ENCODE measurements at places on chromosomes 12 and 14.

DNA sequence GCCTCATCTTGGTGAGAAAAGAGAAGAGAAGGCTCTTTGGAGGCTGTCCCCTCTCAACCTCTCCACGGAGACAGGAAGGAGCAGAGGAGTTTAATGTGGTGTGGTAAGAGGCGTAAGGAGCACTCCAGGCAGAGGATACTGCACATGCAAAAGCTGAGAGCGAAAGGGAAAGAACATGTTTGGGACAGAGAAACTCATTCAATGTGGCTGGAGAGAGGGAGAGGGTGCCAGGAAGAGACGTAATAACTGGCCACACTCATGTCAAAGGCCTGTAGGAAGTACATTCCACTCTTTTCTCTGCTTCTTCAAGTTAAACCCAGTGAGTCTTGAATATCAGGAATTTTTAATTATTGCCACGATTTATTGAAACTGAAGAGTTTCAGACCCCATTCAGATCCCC lies 12.0 kb downstream of the VDR start:
- no peak for DNase-seq

DNA sequence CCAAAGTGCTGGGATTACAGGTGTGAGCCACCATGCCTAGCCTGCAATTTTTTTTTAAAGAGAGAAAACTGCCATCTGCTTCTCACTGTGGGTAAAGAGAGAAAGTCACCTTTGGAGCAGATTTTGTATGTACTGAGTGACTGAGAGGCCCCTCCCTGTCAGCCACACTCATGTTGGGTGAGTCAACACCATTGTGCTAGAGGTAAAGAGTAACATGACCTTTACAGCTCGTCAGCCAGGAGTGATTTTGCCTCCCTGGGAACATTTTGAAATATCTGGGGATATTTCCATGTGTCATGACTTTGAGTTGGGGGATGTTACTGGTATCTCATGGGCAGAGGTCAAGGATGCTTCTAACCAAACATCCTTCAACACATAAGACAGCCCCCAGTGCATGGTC lies 115.2 kb downstream of the KSR2 start:
- DNase-seq, result no peak

GRCh38 chr12:131112700-131113290 lies 159.1 kb downstream of the ADGRD1 start:
- no peak for DNase-seq

DNA sequence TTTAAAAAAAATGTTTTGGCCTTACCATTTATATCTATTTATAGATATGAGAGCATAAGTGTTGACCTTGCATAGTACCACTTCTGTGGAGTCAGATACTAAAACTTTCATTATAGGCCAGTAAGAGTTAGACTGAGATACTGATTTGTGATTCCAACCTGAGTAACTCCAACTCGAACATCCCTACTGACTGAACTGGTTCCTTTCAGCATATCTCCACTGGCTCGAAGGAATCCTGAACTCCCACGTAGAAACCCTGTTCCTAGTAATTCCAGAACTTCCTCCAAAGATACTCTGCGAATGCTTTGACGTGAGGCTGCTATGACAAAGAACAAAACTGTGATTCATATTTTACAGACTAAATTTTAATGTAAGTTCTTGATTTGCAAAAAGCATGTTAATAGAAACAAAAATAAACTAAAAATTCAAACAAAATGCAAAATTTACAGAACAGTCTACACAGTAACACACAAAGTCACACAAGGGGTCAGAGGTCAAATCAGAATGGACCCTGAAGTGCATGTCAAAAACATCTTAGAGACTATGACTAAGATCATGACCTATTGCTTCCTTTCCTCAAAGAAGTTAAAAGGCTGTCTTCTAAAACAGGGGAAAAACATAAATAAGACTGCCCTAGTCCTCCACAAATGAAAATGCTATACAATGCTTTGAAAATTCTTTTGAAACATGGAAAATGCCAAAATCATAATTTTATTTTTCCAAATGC lies 31.5 kb downstream of the HEATR5A start:
- DNase-seq, result no peak

DNA sequence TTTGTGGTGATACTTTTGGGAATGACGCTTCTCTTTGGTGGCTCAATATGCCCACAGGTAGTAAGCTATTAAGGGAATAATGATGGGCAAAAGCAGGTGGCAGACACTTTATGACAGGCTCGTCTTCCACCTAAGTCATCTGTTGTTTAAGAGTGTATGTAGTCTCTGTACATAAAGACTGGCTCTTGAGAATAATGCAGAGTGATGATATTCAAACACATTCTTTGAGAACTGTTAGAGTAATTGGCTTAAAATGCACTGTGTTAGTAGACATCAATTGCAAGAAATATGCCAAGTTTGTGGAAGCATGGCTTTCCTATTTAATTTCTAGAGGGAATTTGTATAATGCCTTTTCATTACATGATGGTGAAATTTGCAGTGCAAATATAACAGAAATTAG lies 694.8 kb upstream of the MIS18BP1 start:
- no peak for DNase-seq

GRCh38 chr12:109597795-109598427 lies 24.3 kb downstream of the MVK start:
- DNase-seq, result peak; percentile 51

DNA sequence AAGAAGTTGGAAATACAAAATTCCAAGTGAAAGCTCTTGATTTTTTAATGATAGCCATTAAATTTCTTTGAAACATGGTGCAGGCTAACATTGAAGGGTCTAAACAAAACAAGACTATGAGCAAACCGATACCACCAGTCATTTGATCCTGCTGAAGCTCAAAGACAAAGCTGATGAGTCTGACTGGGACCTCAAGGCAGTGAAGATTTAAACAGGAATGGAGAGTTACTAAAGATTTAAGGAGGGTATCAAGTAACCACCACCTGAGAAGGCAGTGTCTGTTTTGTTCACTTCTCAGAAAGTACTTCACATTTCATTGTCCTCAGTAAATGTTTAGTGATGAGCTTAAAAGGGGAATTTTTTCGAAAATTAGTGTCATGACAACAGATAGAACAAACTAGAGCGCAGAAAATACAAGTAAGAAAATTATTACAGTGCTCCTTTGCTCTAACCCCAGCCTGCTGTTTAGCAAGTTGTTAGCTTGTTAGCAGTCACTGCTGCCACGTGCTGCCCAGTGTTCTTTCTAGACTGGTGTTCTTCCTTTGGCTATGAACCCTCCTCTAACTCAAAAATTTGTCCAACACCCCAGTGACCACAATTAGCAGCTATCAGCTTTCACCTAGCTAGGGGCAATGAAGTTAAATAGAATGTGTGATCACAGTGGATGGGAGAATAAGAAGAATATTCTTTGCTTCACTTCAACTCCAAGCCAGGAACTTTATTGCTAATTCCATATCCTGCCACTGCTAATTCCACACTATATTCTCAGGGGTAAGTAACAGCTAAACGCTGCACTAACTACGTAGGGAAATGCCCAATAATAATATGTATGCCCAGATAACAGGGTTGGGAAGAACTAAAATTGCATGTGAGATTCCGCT lies 41.1 kb downstream of the YAF2 start:
- no peak for DNase-seq

DNA sequence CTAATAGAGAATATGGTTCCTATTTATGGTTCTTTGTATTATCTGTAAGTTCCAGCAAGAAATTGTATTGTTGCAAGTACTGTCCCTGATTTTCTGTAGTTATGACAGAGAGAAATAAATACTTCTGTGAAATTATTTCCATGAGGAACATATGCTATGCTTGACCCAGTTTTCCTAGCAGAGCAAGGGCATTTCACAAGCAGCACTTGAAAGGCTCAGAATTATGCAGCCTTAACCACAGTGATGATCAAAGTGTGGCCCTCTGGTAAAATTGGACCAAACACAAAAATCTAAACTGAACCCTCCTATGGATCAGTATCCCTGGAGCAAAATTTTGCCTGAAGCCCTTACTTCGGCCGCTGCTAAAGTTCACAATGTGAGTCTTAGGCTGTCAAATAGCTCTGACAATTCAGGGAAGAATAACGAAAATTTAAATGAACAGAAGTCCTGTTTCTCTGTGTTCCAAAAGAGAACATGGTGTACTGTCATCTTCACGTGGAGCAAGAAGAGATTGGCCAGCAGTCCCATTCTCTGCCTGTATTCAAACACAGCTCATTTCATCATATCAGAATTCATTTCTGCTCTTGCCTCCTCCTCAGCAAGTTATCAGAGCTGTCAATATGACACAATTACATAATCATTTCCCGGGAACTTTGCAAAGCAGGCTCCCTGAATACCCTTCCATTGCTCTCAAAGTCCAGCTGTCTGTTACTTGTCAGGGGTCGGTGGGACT lies 471.9 kb downstream of the RPS29 start:
- DNase-seq, result no peak

DNA sequence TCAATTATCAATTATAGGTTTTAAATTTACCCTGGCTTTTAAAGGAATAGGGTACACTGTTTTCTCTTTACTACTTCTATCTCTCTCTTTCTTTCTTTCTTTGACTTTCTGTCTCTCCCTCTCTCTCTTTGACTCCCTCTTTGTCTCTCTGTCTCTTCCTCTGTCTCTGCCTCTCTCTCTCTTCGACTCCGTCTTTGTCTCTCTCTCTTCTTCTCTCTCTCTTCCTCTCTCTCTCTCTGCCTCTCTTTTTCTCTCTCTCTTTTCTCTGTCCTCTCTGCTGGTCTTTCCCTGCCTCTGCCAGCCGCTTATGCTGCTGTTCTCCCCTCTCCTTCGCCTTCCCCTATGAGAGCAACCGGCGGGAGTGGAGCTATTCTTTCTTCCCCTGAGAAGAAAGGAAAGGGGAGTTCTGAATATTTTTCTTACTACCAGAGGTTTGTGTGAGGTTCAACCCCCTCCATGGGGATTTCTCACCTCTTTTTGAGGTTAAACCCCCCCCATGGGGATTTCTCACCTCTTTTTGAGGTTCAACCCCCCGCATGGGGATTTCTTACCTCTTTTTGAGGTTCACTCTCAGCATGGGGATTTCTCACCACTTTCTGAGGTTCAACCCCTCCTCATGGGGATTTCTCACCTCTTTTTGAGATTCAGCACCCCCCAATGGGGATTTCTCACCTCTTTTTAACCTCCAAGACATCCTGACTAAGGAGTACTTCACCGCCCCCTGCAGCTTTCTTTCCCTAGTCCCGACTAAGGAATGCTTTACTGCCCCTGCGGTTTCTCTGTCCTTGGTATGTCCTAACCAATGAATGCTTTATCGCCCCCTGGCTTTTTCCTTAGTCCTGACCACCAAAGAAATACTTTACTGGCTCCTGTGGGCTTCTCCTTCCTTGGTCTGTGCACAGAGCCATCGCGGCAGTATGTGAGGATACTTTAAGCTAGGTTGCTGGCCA lies 27.4 kb upstream of the DDHD1 start:
- peak; percentile 2 for DNase-seq

DNA sequence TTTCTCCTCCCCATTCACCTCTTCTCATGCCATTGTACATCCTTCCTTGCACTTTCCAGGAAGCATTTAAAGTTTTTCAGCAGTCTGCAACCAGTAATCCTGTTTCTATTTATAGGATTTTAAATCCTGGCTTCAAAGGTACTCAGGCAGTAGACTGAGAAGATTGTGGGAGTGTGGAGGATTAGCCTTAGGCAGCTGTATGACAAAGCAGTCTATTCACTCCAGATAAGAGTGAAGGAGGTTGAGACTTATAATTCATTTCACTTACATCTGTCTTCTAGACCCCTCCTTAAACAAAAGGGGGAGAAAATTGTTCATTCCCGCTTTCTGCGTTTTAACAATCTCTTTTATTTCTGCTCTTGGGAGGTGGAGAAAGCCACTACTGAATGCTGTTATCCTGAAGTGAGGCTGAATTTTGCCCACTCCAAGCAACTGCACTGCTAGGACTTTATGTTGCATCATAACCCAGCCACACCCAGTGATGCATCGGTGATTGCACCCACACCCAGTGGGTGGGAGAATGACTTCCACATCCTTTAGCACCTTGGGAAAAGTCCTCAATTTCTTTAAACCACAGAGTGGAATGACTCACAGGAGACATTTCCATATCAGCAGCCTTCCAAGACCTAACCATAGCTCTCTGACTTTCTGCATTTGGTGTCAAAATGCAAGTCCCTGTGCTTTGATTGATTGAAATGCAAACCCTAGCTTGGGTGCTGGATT lies 382.5 kb upstream of the ATP2B1 start:
- DNase-seq, result no peak

GRCh38 chr12:52634266-52635056 lies 16.1 kb upstream of the KRT73 start:
- no peak for DNase-seq

DNA sequence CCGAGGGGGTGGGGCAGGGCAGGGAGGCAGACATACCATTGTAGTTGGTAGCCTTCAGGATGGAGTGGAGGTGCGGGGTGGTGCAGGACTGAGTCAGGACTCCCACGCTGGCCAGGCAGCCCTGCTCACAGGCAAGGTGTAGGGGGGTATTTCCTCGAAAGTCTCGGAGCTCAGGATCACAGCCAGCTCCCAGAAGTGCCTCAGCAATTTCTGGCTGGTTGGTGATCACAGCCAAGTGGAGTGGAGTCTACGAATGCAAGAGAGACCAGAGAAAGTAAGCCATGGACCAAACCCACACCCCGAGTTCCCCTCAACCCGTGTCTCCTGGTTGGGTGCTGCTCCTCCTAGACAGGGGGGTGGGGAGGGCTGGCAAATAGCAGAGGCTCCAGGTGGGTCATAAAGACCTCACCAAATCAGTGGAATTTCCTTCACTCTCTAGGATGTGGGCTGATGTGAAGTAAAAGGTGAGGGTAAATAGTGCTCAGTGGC lies 1.4 kb downstream of the NFKBIA start:
- DNase-seq, result peak; percentile 47

DNA sequence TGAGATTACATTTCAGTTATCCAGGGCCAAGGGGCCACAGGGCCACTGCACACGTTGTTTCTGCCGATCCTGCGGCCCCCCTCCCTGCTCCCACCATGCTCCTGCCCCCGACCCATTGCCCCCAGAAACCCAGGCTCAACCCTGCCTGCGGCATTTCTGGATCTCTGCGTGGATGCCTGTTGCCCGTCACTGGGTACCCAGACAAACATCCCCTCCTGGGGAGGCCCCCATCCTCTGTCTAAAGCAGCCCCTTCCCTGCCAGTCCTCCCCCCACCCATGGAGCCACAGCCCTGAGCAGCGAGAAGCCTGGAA lies 326.4 kb upstream of the SFSWAP start:
- DNase-seq, result no peak

DNA sequence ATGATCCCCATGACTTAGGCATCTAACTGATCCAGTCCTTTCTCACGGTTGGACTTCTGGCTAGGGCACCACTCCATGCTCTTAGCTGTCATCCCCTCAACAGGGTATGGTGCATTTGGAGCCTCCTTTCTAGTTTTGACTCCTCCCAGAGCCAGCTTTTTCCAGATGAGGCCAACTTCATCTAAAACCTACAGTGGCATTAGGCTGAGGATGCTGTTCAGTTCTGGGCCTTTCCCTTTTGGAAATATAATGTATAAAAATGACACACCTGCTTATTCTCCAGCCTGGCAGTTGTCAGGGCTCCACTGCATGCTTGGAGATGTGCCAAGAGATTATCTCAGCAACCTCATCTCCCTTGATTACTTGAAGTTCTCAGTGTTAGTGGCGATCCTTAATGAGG lies 239.7 kb downstream of the EMP1 start:
- no peak for DNase-seq

GRCh38 chr12:22480016-22480415 lies 64.3 kb downstream of the C2CD5 start:
- no peak for DNase-seq

Data from stimulated activated CD4-positive, alpha-beta T cell treated with anti-CD3 and anti-CD28 coated beads, Interleukin-1b, Interleukin-23, amount 100 ng/mL, for 4 hours (primary cell).